ENCODE measurements at places on chromosomes 16 and 17. TPM values are rescaled to one million over a fixed set of nuclear protein-coding genes. Genes with fewer than 3 reads are reported as not detected.

TMEM238L gene
- not detected for total RNA-seq

GRCh38 chr16:1413684-1414531 is 596 bp downstream of the UNKL start:
- peaks cover 4% of the 10 kb centered on the region for H3K36me3 ChIP-seq
- peak overlapping the region; percentile 92 for H3K27ac ChIP-seq
- peaks cover 17% of the 10 kb centered on the region for H3K4me1 ChIP-seq
- H3K4me3 ChIP-seq: peak overlapping the region; percentile 85
- no peaks in the 10 kb centered on the region for H3K27me3 ChIP-seq

CACNG1 gene
- total RNA-seq: not detected

DNA sequence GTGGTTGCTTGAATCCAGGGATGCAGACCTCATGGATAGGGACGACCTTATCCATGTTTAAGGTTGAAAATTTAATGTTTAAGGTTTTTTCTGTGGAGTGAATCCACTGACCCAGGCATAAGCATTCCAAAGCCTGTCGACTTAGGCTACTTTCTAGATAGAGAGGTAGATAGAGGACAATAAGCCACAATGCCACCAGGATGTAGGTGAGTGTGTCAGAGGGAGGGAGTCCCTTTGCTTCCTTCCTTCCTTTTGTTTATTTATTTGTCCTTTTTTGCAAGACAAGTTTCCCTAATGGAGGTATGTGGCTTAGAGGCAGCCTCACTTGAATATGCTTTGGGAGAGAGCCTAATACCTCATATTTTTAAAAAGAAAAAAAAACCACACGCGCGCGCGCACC is 834.2 kb upstream of the SOX9 start:
- no peak overlapping the region for H3K4me3 ChIP-seq
- no peak for DNase-seq
- H3K4me1 ChIP-seq: no peaks in the 10 kb centered on the region
- H3K27ac ChIP-seq: no peak overlapping the region

RDM1 gene
- total RNA-seq: 17.3 TPM

GRCh38 chr17:49548506-49549310 is 27.0 kb upstream of the NXPH3 start:
- H3K4me3 ChIP-seq: no peak overlapping the region
- H3K27me3 ChIP-seq: peaks cover 5% of the 10 kb centered on the region
- H3K36me3 ChIP-seq: peaks cover 2% of the 10 kb centered on the region
- no peak overlapping the region for H3K27ac ChIP-seq

- H3K4me1 ChIP-seq: no peaks in the 10 kb centered on the region
- H3K36me3 ChIP-seq: peaks cover 2% of the 10 kb centered on the region
- H3K27ac ChIP-seq: no peak overlapping the region
- peaks cover 13% of the 10 kb centered on the region for H3K27me3 ChIP-seq
- DNase-seq: no peak
These were observed 24.3 kb downstream of the CCL4 start for GRCh38 chr17:36127911-36128310.

MYCBPAP gene
- 4.0 TPM for total RNA-seq

DNA sequence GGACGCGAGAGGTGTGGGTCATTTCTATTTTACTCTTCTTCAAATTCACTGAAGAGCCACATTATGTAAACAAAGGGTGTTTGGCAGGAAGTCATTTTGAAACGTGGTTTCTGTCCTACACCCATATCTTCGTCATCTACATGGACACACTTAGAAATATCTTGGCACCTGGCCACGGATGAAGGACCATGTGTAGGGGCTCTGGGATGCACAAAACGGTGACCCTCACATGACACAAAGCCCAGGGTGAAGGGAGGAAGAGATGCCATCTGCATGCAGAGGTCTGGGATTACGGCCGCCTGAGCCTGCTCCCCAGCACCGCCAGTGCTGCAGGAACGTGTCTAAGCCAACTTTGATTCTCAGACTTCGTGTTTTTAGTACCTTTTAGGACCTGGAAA is 130.2 kb upstream of the CHMP6 start:
- H3K36me3 ChIP-seq: peaks cover 51% of the 10 kb centered on the region
- no peaks in the 10 kb centered on the region for H3K27me3 ChIP-seq
- DNase-seq: no peak
- H3K4me1 ChIP-seq: peaks cover 55% of the 10 kb centered on the region

GRCh38 chr17:17305281-17305801 is 2.2 kb downstream of the NT5M start:
- H3K36me3 ChIP-seq: peaks cover 12% of the 10 kb centered on the region
- peak overlapping the region; percentile 98 for H3K27ac ChIP-seq
- DNase-seq: peak; percentile 54
- H3K4me3 ChIP-seq: peak overlapping the region; percentile 90
- peaks cover 29% of the 10 kb centered on the region for H3K4me1 ChIP-seq

GRCh38 chr17:79374087-79374689 is 236.7 kb downstream of the RBFOX3 start:
- no peak overlapping the region for H3K4me3 ChIP-seq
- no peaks in the 10 kb centered on the region for H3K36me3 ChIP-seq
- no peaks in the 10 kb centered on the region for H3K4me1 ChIP-seq
- H3K27me3 ChIP-seq: peaks cover 3% of the 10 kb centered on the region

- H3K4me3 ChIP-seq: no peak overlapping the region
- no peak for DNase-seq
- H3K27me3 ChIP-seq: no peaks in the 10 kb centered on the region
- peaks cover 20% of the 10 kb centered on the region for H3K4me1 ChIP-seq
- no peak overlapping the region for H3K27ac ChIP-seq
- H3K36me3 ChIP-seq: peaks cover 4% of the 10 kb centered on the region
These were observed 3.2 kb upstream of the UBE2G1 start for GRCh38 chr17:4369557-4370230.
